ENCODE measurements at places on chromosomes 1 and 21. TPM values are rescaled to one million over a fixed set of nuclear protein-coding genes. Genes with fewer than 3 reads are reported as not detected.

DNA sequence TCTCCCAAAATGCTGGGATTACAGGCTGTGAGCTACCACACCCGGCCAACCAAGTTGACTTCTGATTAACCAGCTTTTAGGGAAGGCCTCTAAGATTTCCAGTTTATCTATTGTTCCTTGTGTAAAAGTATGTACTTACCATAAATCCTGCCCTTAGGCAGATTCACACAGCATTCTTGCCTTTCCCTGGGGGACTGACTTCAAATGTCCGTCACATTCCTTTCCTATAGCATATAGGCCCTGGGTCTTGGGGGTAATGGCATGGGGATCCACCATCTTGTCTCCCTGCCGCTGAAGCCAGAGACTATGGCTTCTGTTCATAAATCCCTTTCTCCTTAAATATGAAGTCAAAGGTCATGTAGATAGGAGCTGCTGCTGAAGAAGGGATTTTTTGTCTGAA lies 872 bp upstream of the PINK1 start:
- DNase-seq: no peak

GRCh38 chr1:9903801-9904527 lies 6.1 kb downstream of the CTNNBIP1 start:
- no peak for DNase-seq

DNA sequence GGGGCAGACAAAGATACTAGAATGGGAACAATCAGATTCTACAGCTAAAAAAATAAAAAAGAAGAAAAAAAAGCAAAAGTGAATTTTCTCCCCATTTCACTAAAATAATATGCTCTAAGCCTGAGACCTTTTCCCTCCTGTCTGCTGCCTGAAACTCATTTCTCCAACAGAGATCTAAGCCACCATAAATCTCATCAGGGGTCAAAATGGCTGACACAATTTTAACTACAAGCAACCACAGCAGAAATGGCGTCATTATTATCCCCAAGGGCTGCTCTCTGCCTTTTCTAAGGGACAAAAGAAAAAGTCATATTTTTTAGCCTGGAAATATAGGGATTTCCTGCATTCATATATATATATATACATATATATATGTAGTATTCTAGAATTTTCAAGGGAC lies 183.7 kb upstream of the CAMK1G start:
- no peak for DNase-seq

GRCh38 chr21:37445228-37445627 lies 78.7 kb downstream of the DYRK1A start:
- DNase-seq: no peak

- DNase-seq: no peak
Observed at GRCh38 chr1:174519844-174520243, 72.1 kb downstream of the GPR52 start.

DNA sequence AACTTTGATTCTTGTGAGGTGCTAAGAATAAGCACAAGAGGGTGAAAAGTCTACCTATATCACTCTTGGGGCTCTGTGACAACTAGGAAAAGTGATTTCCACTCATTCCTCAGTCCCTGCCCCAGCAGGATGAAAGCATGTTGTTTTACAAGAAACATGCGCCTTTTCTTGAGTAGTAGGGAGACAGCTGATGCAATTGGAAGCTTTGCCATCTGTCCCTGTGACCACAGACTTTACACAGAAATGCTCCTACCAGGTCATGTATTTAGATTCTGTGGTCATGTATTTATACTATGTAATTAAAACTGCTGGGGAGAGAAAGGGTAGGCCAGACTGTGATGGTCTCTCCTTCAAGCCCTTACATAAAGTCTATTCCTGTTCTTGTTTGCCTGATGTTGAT lies 445.5 kb downstream of the PTPRC start:
- no peak for DNase-seq

GRCh38 chr1:79460773-79461436 lies 454.4 kb upstream of the ADGRL4 start:
- no peak for DNase-seq

- DNase-seq: peak; percentile 81
Observed at GRCh38 chr1:40849801-40850592, 12.2 kb downstream of the CITED4 start.

DNA sequence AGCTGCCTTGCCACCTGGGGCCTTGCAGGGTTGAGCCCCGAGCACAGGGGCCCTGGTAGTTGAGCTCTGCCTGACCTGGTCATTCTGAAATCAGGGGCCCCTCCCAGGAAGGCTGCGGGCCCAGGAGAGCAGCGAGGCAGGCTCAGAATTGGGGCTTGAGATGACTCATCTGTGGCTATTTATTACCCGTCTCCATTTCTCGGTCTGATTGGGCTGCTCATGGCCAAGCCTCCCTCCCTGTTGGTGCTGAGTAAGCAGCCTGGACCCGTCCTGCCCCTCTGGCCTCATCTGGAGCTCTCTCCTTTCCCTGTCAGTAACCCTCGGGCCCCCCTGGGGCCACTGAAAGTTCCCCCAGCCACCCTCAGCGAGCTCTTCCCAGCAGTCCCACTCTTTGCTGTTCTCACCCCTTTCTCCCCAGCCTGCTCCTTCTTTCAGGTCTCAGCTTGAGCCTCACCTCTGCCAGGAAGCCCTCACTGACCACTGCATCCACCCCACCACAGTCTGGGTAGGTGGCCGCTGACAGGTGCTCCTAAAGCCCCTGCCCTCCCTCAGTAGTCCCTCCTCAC lies 11.0 kb upstream of the TNFRSF8 start:
- DNase-seq: no peak

Gene AIDA
- 92.5 TPM for total RNA-seq

Gene FCRL6
- total RNA-seq: 2.3 TPM

Gene SZT2
- 71.5 TPM for total RNA-seq

Data from lower lobe of right lung (tissue), 2 donors.